ENCODE measurements at places on chromosomes 16 and 17.

DNA sequence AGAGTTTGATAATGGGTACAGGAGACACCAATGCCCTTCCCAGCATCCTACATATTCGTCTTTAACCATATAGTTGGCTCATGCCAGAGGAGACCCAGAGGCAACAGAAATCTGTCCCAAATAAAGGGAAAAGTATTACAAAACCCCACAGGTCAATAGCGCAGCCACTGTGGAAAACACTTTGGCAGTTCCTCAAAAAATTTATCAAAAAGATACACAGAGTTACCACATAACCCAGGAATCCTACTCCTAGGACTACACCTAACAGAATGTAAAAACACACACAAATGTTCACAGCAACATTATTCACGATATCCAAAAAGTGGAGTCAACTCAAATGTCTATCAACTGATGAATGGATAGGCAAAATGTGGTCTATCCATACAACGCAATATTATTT lies 135.8 kb downstream of the CEP112 start:
- no peak for DNase-seq

GRCh38 chr17:46121165-46121764 lies 72.0 kb downstream of the KANSL1 start:
- no peak for DNase-seq

- DNase-seq = no peak
Measured at GRCh38 chr17:46212634-46213435, 19.6 kb upstream of the KANSL1 start.

- peak; percentile 52 for DNase-seq
Measured at GRCh38 chr17:50043290-50044148, 12.4 kb upstream of the ITGA3 start.

DNA sequence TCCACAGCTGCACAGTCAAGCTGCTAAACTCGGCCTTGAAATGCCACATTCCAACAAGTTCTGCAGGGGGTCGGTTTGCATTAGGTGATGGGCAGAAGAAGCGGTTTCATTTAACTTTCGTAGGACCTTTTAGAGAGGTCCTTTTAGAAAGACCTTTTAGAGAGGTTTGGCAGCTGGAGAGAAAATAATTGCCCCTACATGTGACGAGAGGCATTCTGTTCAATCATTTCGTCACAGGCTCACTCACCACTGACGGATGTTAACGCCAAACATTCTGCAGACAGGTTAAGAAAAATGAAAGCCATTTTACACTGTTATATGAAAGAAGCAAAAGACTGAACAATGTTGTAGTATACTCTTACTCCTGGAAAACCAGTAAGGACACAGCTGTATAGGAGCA lies 76.5 kb upstream of the ZNF423 start:
- DNase-seq = no peak

GRCh38 chr17:65751263-65751662 lies 189.8 kb upstream of the AXIN2 start:
- no peak for DNase-seq

- DNase-seq = no peak
Measured at GRCh38 chr17:31418773-31419350, 27.4 kb downstream of the RAB11FIP4 start.

GRCh38 chr17:27848931-27849330 lies 44.2 kb downstream of the LYRM9 start:
- DNase-seq = no peak

DNA sequence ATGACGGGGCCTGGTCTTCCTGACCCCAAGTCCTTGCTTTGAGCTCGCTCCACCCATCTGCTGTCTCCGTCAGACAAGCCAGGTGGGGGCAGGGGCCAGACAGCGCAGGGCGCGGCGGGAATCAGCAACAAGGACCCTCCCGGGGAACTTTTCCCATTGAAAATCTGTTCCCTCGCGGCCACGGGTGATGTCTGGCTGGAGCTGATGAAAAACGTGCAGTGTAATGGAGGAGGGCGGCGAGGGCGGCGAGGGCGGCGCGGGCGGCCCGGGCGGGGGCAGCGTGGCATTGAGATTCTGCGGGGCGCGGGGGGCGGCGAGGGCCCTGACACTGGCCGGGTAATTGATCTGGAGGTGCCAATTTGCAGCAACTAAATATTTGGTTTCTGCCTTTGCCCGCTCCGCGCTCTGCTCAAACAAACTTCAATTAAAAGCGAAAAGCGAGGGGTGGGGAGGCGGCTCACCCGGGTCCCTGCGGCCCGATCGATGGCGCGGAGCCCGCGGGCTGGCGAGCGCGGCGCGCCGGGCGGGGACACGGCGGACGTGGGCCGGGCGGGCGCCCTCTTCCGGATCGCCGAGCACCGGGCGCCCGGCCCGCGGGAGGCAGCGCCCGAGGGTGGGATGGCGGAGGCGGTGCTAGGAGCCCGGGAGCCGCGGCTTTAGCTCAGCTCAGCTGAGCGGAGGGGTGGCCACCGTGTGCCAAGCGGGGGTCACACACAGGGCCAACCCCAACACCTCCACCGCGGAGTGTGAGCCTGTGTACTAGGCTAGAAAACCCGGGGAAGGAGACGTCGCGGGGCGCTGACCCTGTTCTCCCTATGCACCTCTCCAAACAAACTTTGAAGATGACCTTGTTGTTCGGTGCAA lies 32.4 kb downstream of the DCAKD start:
- DNase-seq = peak; percentile 53

- DNase-seq = no peak
Measured at GRCh38 chr17:40369923-40370322, 5.4 kb upstream of the GJD3 start.

DNA sequence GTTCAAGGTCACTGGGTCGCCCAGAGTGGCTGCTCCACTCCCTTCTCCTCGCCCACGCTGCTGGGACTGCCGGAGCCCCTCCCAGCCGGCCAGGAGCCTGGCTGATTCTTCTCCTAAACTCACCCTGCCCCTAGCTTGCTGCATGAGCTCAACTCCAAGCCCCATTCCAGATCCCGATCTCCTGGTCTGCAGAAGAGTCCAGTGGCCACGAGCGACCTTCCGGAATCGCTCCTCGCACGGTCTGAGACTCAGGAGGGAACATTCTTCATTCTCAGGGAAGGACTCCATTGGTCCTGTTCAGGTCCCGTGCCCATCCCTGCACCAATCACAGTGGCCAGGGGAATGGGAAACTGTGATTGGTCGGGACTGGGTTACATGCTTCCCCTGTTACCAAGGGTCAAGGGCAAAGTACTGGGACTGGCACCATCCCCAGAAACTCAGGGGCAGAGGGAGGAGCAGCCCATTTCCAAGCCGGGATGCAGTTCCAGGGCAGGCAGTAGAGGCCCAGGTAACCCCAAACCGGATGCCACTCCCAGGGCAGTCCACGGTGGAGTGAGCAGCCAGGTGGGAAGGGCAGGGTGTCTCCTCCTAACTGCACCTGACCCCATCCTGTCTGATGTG lies 24.5 kb upstream of the CIBAR2 start:
- peak; percentile 61 for DNase-seq

- no peak for DNase-seq
Measured at GRCh38 chr16:86252596-86252995, 257.7 kb upstream of the FOXF1 start.

DNA sequence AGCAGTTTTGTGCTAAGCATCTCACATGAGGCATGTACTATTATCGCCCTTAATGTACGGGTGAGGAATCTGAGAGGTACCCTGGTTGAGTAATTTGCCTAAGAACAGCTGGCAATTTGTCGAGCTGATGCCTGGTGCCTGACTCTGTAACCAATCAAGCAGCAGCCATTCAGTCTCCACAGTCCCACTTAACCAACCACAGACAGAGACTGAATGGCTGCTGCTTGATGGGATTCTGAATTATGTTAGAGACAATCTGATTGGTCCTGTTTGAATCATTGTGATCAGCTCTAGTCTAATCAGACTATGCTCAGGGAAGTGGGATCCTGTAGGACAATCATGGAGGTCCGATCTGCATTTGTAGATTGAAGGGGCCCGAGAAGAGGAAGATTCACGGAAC lies 447.0 kb downstream of the SHISA9 start:
- DNase-seq = no peak

DNA sequence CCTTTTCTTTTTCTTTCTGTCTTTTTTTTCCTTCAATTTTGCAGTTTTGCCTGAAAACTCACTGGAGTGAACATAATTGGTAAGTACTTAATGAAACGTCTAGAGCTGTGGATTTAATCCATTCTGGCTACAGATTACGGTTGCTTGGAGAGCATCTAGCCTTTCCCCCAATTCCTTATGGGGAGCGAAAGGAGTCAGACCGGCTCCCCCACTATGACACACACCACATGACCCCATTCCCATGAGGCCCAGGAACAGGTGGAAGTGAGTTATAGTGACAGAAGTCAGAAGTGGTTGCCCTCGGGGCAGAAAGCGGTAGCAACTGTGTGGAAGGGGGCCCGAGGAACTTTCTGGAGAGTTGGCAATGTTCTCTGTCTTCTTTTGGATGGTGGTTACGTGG lies 41.2 kb downstream of the EMP2 start:
- no peak for DNase-seq

- no peak for DNase-seq
Measured at GRCh38 chr17:63247706-63248105, 198.4 kb downstream of the CYB561 start.

DNA sequence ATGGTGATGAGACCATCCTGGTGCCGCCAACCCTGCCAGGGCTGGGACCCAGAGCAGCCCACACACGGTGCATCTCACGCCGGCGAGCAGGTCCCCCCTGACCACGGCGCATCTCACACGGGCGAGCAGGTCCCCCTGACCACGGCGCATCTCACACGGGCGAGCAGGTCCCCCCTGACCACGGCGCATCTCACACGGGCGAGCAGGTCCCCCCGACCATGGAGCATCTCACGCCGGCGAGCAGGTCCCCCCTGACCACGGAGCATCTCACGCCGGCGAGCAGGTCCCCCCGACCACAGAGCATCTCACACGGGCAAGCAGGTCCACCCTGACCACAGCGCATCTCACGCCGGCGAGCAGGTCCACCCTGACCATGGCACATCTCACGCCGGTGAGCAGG lies 59.2 kb downstream of the MRM3 start:
- DNase-seq = no peak

- DNase-seq = no peak
Measured at GRCh38 chr17:28807925-28808634, 34.5 kb downstream of the FAM222B start.

DNA sequence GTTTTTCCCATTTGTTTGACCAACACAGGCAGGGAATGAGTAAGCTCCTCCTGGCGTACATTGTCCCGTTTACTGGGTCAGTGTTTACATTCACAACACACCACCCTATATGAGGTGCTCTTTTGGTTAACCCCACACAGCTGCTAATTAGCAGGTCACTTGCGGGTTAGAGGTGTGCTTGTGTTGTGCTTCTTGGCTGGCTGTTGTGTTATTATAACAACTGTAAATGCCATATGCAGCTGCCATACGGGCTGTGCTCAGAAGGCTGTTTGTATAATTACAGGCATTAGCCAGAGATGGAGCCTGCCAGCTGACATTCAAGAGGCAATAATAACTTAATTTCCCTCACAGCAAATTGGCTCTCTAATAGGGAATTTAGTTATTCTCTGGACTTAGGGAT lies 205.1 kb upstream of the ELAC2 start:
- no peak for DNase-seq

- DNase-seq = no peak
Measured at GRCh38 chr17:78401246-78401645, 22.8 kb downstream of the PGS1 start.

DNA sequence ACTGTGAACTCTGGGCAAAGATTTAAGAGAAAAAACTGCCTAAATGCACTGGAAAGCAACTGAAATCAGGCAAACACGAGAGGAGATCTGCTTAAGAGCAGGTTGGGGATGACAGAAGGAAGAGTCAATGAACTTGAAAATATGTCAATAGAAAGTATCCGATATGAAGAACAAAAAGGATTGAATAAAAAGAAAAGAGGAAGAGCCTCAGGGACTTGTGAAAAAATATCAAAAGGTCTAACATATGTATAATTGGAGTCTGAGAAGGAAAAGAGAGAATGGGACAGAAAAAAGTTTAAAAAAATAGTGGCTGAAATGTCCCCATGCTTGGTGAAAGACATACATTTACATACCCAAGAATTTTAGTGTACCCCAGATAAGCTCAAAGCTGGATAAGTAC lies 195.5 kb downstream of the COPRS start:
- no peak for DNase-seq

- DNase-seq = no peak
Measured at GRCh38 chr16:54493061-54493460, 206.5 kb upstream of the IRX3 start.

DNA sequence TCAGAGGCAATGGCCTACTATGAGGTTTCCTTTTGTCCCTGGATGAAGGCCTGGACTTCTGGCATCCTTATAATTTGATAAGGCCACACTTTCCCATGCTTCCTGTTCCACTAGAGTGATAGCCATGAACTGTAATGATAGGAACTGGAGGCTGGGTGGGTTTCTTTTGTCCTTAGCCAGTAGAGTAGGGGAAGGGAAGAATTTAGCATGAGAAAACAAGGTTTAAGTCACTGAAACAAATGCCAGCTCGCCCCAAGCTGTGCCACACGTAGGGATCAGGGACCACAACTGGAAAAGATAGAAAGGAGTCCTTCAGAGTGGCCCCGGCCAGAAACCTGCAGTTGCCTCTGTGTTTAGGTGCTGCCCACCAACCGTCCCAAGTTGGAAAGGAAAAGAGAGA lies 80.9 kb upstream of the C17orf78 start:
- DNase-seq = no peak

DNA sequence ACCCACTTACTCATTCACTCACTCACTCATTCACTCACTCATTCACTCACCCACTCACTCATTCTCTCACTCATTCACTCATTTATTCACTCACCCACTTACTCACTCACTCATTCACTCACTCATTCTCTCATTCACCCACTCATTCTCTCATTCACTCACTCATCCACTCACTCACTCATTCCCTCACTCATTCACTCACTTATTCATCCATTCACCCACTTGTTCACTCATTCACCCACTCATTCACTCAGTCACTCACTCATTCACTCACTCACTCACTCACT lies 7.6 kb upstream of the CPSF4L start:
- DNase-seq = no peak

DNA sequence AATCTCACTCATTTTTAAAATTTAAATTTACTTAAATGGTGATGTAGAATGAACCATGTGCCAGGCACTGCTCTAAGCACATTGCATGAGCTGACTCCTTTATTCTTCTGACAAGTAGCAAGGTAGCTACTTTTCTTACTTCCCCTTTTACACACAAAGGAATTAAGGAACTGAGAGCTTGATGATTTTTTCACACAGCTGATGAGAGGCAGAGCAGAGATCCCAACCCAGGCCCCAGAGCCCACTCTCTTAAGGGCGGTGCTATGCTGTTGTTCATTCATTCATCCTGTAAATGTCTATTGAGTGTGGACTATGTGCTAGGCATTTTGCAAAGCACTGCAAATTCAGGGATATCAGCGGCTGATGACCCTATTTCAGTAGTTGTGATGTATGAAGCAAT lies 17.9 kb downstream of the SEC14L5 start:
- DNase-seq = no peak

DNA sequence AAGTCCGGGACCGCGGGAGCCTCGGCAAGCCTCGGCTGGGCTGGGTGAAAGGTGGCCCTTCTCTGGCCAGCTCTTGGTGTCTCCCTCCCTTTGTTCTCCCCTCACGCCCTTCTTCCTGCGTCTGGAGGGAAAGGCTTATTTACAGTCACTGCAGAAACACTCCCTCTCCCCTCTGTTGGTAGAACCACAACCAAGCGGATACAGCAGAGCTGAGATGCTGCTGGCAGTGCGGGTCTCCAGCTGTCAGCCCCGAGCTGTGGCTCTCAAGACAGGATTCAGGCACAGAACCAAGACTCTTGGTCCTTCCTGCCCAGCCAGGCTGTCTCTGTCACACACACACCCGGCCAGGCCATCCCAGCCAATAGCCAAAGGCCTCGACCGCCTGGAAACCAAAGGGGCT lies 133.3 kb downstream of the ENGASE start:
- DNase-seq = no peak

All from right lobe of liver (tissue), 6 donors.